GM18507 (cell line): ENCODE measurements at places on chromosomes 13 and 19.
A peak's percentile ranks its signal among the peaks of the same experiment; 100 is the strongest.

- peak; percentile 78 for DNase-seq
Measured at GRCh38 chr13:27171827-27172494, 350 bp upstream of the USP12 start.

GRCh38 chr13:98782654-98783053, 30.2 kb upstream of the SLC15A1 start:
- DNase-seq: no peak

GRCh38 chr13:83943530-83944279, 61.4 kb upstream of the SLITRK1 start:
- DNase-seq: no peak

DNA sequence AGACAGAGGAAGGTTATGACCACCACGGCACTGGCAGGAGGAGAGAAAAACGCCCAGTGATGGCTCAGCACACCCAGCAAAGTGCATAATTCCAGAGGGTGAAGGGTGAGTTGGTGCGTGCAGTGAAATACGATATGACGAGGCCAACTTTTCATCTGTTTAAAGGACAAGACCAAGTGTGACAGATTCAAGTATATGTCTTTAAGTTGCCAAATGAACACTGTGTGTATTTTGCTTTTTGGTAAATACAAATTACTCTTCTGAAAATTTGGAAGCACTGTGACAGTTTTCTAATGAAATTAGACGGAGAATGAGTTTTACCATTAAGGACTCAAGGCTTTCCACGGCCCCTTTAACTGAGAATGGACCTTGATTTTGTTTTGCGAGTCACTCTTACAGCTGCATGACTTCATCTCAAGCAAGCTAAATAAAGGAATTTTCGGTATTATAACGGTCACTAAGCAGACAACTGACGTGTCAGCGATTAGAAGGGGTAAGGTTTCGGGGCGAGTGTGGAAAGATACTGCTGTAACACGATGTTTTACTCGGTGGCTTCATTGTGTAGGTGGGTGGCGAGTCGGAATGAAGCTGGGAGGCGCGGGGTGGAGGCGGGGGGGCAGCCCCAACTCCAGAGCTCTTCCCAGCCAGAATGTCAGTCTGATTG, 22.8 kb downstream of the COL4A2 start:
- no peak for DNase-seq

DNA sequence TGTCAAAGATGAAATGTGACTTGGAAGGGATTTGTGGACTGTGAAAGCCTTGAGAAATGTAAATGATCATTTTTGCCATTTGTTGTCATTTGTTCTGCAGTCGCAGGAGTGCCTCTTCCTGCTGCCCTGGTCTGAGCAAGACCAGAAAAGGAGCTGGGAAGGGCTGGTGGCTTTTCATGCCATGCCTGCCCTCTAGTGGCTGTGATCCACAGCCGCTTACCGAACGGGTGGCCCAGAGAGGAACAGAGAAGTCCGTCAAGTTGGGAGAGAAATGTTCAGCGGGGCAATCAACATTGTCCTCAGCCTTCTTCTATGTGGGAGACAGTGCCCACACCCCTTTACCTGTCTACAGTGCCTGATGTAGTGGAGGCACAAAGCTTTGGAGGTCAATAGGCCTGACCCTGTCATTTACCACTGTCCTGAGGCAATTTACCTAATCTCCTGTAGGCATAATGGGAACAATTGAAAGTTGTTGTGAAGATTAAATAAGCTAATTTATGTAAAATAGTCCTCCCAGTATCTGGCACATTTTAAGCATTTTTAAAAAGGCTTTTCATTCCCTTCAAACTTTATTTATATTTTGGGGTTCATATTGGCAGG, 224.5 kb downstream of the B3GLCT start:
- peak; percentile 53 for DNase-seq

DNA sequence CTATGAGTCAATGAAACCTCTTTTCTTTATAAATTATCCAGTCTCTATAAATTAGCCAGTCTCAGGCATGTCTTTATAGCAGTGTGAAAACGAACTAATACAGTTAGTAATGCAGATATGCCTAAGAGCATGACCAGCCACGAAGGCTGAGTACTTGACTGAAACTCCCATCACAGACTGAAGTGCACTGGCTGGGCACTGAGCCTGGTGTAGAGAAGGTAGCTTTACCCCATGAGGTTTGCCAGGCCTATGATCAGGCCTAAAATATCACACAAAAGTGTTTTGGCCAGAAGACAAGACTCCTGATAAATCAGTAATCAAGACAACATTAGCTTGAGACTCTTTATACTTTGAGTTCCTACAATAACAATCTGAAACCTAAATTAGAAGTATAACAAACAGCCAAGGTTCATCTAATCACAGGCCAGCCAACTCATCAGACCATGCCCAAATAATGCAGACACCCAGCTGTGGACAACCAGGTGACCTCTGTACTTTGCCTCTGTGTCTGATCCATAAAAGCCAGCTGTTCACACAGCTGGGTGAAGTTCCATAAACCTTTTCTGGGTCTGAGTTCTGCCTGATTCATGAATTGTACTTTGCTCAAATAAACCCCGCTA, 771.8 kb upstream of the SLITRK1 start:
- no peak for DNase-seq

GRCh38 chr19:51905206-51905605, 389 bp upstream of the ZNF649 start:
- no peak for DNase-seq

- DNase-seq: no peak
Measured at GRCh38 chr19:22602631-22603272, 31.4 kb upstream of the ZNF492 start.

- DNase-seq: no peak
Measured at GRCh38 chr13:59459972-59460371, 703.8 kb downstream of the DIAPH3 start.

DNA sequence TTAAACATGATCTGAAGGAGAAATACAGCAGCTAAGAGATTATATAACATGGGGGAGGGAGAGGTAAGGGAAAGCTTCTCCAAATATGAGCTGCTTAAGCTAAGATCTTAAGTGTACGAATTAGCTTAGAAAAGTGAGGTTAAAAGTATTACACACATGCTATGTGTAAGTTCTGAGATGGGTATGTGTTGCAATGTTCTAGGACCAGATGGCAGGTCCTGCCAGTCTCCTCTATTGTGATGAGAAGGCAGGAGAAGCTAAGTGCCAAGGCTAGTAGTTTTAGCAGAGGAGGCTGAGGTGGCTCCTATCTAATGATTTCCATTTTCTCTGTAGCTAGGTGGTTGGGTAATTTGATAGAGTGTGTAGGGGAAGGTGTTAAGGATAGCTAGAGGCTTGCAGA, 57.6 kb downstream of the MICU2 start:
- no peak for DNase-seq

DNA sequence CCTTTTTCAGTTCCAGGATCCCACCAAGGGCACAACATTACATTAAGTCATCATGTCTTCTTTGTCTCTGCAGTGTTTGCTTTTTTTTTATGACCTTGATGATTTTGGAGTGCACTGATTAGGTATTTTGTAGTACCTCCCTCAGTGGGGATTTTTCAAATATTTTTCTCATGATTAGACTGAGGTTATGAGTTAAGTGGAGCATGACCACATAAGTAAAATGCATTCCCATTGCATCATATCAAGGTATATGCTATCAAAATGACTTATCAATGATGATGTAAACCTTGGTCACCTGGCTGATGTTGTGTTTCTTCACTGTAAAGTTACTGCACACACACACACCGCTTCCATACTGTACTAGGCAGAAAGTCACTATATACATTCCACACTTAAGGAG, 96.7 kb upstream of the TRPC4 start:
- DNase-seq: no peak

GRCh38 chr13:26075498-26075897, 23.7 kb upstream of the SHISA2 start:
- no peak for DNase-seq

- no peak for DNase-seq
Measured at GRCh38 chr13:94480672-94481145, 1.2 kb upstream of the DCT start.

DNA sequence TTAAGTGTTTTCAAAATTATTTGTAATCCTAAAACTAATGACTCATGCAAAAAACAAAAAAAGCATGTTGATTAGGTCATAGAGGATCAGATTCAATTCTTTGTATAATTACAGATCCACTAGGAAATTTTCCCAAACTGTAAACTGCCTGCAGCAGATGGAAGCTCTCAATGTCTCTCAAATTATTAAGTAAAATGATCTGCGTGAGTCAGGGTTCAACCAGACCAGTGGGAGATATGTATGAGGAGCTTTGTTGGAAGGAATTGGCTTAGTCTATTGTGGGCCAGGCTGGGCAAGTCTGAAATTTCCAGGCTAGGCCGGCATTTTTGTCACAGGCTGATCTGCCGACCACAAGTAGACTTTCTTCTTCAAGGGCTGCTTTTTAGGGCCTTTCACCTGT, 14.4 kb upstream of the SACS start:
- DNase-seq: no peak

- no peak for DNase-seq
Measured at GRCh38 chr13:67275351-67275960, 45.3 kb upstream of the PCDH9 start.

DNA sequence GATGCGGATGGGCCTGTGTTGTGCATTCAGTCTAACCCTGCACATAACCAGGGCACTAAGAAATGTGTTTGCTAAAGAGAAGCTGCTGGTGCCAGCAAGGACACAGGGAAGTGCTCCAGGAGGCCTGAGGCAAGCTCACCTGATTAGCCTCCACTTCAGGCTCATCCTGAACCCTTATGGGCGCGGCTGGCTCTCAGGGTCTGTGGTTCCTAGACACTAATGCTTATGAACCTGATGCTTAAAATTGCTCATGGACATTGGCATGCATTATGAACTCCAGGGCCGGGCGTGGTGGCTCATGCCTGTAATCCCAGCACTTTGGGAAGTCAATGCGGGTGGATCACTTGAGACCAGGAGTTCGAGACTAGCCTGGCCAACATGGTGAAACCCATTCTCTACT, 34.3 kb downstream of the SERP2 start:
- no peak for DNase-seq

DNA sequence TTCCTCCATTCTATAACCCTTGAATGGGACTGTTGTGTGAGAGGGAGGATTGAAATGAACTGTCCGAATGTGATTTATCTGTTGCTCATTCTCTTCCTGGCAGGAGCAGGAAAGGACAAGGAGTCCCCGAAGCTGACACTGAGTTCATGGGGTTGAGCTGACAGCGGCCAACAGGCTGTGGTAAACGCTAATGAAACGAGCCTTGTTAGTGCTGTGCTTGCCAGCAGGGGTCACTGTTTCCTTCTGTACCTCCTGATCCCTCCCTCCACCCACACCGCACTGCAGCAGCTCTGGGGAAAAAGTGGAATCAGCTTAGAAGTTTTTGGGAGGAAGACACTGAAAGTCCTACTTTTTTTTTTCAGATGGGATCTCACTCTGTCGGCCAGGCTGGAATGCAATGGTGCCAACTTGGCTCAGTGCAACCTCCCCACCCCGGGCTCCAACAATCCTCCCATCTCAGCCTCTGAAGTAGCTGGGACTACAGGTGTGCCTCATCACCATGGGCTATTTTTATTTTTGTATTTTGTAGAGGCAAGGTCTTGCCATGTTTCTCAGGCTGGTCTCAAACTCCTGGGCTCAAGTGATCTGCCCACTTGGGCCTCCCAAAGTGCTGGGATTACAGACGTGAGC, 6.7 kb upstream of the ZNF761 start:
- no peak for DNase-seq

GRCh38 chr19:15371786-15372380, 7.7 kb downstream of the AKAP8 start:
- DNase-seq: no peak

GRCh38 chr13:74904556-74904955, 577.4 kb downstream of the TBC1D4 start:
- no peak for DNase-seq

- DNase-seq: no peak
Measured at GRCh38 chr19:48740164-48740972, at the start of gene RASIP1. TSS of gene RASIP1 (minus strand) at chr19:48740610. CDS start at chr19:48740282, 328 bp downstream.

DNA sequence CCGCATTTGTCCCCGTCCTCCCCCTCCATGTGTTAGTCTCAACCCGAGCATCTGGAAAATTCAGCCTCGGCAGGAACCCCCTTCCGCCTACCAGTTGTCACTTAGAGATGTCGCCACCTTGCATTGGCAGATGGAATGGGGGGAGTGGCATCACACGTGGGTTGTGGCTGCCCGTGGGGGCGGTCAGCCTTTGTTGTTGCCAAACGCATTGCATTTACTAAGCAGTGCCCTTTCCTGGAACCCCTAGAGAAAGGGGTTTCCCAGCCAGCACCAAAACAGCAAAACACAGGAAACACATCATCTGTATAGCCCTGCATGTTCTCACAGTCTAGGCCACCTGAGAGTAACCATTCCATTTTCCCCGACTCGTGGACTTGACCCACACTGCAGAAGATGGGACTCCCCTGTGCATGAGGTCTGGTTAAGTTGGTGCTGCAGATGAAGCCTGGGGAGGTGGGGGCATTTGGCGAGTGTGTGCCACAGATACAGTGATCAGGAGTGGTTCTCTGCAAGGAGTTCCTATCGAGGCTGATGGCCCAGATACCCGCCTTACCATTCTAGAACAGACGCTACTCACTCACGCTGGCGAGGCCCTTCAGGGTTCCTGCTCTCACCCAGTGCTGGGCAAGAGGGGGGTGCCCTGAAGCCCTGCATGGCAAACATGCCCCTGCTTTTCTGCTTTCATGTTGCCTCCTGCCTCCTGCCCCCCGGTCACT, 38.3 kb downstream of the TMED1 start:
- peak; percentile 22 for DNase-seq

DNA sequence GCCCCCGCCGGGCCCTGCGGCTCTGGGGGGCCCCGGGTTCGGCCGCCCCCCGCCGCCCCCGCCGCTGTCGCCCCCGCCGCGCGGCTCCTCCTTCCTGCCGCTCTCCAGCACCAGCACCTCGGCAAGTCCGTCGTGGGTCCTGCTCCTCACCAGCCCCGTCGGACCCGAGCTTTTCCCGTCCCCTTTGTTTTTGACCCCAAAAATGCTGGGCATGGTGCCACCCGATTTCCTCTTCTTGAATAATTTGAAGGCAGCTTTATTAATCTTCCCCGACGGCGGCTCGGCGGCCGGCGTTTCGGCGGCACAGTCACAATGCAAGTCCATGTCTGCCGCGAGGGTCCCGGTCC, 945 bp downstream of the AMER2 start:
- no peak for DNase-seq

GRCh38 chr19:4972509-4973230, 3.8 kb downstream of the KDM4B start:
- DNase-seq: no peak

DNA sequence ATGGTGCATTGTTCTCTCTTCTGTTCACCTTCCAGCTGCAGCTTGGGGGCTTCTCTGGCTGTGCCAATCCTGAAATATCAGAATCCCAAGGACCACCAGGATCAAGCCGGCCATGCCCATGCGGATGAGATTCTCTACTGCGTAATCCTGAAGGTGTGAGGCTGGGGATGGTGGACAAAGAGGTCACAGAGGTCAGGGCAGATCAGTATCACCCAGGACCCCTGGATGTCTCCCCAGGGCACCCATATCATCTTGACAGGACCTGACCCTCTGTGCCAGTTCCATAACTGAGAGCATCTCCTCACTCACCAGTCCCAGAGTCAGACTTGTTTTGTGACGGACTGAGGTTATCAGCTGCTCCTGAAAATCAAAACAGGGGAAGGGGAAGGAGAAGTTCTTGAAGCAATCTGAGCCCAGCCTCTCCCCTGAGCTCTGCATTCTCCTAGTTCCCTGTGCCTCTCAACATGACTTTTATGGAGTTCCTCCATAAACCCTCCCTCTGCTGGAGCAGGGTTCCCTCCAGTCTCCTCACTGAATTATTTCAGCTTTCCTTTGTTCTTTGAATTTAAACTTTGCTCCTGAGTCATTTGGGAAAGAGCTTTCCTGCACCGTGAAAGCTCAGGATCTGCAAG, 5.5 kb downstream of the LILRA5 start:
- no peak for DNase-seq
